GM23248 (cell line): ENCODE measurements at places on chromosomes 13 and 19. TPM values are rescaled to one million over a fixed set of nuclear protein-coding genes. Genes with fewer than 3 reads are reported as not detected.

DNA sequence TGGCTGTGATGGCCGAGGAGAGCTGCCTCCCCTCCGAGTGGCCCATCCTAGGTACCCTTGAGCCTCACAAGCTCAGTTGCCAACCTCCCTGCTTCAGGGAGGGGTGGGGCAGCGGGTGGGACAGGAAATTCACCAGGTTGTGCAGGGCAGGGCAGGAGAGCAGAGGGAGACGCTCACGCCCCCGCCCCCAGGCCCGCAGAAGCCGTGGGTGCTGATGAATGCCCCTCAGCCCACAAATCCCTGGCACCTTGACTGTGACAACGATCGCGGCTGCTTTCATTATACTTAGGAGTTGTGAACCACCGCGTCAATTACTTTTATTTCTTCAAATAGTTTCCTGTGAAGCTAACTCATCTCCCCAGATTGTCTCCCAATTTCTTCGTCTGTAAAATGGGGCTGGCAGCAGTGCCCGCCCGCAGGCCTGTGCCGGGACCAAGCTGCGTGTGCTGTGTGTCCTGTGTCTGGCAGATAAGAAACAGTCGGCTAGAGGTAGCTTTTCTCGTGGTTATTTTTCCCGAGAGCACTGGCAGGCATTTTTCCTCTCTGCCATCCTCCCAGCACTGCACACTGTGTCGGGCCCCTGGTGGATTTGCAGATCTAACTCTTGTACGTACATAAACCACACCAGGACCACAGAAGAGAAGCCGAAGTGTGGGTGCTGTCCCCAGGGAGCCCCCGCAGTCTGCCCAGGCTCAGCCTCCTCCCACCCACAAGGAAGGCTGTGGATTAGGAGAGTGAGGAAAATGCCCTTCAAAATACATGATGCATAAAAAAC lies 7.9 kb upstream of the RASA3 start:
- no peak for DNase-seq

DNA sequence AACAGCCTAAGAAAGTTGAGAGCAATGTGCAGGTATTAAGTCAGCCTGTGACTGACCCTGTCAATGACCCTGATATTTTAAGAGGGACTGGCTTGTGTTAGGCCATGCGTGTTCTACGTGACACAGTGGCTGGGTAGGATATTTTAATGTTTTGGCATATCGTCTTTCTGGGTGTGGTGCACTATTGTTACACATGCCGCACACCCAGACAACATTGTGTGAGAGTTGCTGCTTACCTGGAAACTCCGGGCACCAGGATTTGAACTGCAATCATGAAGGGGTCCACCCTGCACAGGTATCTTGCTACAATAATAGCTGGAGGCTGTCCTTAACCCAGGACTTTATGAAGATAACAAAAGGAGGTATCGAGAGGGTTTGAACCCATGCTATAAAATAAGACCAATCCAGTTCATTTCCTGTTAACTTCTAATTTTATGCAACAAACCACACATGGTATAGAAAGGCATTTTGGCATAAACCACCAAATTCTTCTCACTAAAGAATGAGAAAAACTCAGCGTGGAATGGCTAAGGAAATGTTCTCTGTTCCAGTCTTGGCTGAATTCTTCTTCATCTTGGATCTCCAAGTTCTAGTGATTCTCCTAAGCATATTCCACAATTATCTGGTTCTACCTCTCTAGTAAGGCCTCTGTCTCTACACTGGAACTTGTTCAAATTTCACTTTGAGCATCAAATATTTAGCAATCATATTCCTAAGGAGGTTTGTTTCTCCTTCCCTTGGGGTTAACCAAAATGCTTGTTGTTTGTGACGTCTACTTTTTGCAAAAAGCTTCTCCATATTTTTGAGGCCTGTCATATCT lies 38.7 kb upstream of the POMP start:
- peak; percentile 20 for DNase-seq

The MZF1 gene
- total RNA-seq: 20.8 and 32.1 TPM in 2 replicates

DNA sequence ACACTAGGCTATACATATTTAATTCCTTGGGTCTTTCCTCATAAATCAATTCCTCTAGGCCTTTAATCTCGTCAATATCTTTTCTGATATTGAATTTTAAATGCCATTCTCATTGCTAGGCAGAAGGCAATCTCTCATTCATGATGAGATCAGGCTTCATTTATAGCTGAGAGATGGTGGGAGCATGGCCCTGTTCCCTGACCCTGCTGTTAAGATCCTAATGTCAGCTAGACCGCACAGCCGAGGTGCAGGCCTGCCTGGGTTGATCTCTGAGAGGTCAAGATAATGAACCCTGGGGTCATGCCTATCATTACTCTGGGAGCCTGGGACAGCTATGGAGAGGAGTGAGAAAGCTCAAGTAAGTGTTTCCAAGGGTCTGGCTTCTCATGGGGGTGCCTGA lies 253.8 kb downstream of the DNAJC15 start:
- DNase-seq: no peak

DNA sequence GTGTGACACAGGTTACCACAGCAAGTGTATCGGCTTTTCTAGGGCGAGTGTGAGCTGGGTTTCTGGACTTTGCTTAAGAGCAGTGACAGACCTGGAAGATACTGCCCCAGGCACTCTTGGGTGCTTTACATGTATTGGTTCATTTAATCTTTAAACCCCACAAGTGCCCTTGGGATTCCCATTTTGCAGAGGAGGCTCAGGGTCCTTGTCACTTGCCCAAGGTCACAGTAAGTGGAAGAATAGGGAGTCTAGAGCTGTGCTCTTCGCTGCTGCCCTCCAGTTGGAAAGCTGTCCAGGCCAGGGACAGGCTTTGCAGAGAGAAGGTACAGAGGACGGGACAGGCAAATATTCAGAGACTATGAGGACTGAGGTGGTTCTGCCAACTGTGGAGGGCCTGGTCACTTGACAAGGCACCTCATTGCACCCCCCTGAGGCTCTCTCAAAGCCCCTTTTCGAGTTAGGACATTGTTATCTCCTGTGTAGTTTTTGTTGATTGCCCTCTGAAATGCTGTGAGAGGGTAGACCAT lies 42.4 kb downstream of the BBC3 start:
- no peak for DNase-seq

- peak; percentile 50 for DNase-seq
Measured at GRCh38 chr13:77310579-77311279, 16.2 kb downstream of the MYCBP2 start.

The MAG gene
- not detected in 2 replicates for total RNA-seq

The KCTD15 gene
- total RNA-seq: 105 and 117 TPM in 2 replicates

- DNase-seq: no peak
Measured at GRCh38 chr13:111554539-111555267, 234.3 kb downstream of the TEX29 start.

DNA sequence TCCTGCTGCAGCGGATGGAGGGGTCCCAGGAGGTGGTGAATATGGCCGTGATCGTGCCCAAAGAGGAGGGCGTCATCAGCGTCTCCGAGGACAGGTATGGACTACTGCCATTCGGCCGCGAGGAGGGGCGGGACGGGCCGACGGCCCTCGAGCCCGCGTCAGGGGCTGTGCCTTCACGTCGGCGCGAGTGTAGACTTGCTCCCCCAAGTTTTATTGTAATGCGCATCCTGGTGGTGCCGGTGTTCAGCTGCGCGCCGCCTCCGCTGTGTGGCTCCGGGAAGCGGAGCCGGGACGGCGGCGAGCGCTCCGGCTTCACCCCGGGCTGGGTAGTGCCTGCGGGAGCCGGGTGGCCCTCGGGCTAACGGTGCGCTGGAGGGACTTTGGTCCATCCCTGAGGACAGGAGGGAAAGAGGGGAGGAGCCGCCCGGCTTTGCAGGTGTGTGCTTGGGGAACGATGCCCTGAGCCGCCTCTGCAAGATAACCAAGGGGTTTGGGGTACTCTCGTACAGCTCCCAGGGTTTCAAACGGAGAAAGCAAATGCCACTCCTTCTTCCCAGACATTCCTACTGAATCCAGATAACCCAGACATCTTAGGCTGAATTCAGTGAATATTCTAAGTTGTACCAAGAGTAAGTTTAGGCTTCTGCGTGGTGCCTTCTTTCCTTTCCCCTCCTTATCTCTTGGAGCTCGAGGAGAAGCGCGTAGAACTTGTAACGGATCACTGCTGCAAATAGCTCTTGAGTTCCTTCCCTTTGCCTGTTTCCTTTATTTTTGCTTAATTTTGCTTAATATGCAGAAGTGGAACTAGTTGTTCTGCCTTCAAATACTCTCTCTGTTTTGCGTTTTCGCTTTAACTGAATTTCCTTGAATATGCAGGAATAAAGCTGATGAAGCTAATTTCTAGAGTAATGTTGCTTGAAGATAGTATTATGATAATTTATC lies 740 bp downstream of the WDFY2 start:
- DNase-seq: peak; percentile 77

The ZNF709 gene
- total RNA-seq: 2.7 and 4.2 TPM in 2 replicates

The ZNF548 gene
- total RNA-seq: 11.1 and 20.3 TPM in 2 replicates

DNA sequence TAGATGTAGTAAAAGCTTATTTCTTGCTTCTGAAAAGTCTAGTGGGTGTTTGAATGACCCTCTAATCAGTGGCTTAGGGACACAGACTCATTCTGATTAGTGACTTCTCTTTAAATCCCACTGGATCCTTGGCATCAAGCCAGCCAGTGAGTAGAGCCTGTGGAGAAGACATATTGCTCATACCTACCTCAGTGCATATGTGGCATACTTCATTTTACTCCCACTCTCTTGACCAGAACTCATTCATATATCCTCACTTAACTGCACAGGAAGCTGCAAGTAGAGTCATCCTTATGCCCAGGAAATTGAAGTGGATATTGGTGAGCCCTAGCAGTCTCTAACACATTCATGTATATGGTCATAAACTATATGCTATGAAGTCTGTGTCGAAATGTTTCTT lies 148.3 kb downstream of the PDS5B start:
- DNase-seq: peak; percentile 82

DNA sequence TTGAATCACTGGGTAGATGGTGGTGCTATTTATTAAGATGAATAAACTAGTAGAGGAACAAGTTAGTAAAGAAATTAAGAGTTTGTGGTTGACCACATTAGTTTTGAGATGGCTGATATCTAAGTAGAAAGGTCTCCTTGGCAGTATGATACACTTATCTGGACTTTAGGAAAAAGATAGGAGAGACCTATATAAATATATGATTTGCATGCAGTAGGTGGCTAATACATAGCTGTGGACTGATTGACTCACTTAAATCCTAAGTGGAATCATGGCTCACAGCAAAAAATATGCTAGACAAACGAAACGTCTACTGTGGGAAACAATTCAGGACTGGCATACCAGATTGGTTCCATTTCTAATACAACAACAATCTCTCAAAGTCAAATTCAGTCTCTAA lies 92.0 kb downstream of the CAB39L start:
- DNase-seq: no peak

DNA sequence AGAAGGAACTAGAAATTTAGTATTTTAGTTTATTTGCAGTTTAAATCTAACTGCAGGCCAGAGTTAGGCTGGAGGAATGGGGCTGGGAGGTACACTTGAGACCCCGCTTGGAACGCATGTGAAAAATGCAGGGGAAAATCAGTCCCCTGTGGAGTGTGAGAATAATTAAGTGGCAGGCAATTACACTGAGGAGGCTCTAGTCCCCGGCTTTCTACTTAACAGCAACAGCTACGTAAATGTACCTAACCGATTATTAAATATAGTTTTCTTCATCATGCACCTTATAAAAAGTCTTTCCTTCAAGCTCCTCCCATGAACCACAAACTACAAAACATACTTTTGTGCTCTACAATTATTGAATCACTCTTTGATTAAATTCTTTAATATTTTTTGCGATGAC lies 804 bp downstream of the ZNF708 start:
- DNase-seq: no peak

The CFAP97D2 gene
- not detected in 2 replicates for total RNA-seq

GRCh38 chr13:97369261-97369893 lies 64.6 kb upstream of the RAP2A start:
- DNase-seq: peak; percentile 49
